HEK293T (cell line): ENCODE measurements at places on chromosomes 16 and 17.

DNA sequence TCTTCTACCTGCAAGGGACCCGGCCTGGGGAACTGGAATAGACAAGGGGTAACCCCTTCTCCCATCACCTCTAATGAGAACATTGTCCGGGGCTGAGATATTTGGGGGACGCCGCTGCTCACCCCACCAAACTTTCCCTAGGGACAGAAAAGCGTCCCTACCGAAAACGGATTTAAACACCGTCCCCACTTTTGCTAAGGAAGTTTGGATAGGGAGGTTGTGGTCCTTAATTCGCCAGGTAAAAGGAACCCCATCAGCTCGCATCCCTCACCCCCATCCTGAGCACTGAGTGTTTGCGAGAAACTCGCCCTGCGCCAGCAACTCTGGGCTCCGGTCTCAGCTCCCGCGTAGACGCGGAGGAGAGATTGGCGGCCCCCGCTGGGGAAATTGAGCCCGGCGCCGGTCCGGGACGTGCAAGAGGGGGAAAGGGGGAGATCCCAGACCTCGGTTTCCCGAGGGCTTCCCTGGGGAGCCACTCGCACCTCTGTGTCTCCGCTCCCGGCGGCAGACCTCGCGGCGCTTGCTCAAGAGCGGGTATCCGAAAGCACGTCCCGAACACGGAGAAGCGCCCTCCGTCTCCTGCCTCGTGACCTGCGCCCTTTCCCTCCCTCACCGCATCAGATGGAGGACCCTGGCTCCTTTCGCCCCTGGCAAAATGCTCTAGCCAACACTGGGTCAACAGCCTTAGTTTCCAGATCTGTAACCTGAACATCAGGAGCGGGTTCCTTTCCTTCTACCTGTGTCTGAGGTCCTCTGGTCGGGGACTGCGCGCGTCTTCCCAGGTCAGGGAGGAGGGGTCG is 3.1 kb upstream of the SOX9 start:
- DNase-seq: no peak

- no peak for DNase-seq
Observed at GRCh38 chr17:29593591-29594518, 923 bp downstream of the ANKRD13B start.

GRCh38 chr16:9556949-9557665 is 465.7 kb downstream of the HAPSTR1 start:
- DNase-seq: no peak

DNA sequence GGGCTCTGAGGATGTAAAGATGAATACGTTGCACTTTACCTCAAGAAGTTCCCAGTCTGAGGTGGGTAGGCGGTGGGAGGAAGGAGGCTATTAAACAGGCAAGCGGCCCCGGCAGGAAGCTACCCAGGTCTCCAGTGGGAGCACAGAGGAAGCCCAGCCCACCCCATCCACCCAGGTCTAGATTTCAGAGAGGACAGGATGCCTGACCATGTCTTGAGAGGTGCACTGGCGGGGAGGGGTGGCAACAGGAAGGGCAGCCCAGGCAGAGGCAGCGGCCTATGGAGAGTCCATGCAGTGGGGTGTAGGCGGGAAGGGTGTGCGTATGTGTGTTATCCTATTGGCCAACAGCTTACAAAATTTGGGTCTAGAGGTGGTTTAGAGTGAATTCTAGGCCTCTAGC is 13.9 kb downstream of the SARM1 start:
- no peak for DNase-seq

GRCh38 chr16:83701494-83701893 is 106.3 kb upstream of the HSBP1 start:
- peak; percentile 56 for DNase-seq

GRCh38 chr16:21100447-21100846 is 50.2 kb downstream of the DNAH3 start:
- DNase-seq: no peak

DNA sequence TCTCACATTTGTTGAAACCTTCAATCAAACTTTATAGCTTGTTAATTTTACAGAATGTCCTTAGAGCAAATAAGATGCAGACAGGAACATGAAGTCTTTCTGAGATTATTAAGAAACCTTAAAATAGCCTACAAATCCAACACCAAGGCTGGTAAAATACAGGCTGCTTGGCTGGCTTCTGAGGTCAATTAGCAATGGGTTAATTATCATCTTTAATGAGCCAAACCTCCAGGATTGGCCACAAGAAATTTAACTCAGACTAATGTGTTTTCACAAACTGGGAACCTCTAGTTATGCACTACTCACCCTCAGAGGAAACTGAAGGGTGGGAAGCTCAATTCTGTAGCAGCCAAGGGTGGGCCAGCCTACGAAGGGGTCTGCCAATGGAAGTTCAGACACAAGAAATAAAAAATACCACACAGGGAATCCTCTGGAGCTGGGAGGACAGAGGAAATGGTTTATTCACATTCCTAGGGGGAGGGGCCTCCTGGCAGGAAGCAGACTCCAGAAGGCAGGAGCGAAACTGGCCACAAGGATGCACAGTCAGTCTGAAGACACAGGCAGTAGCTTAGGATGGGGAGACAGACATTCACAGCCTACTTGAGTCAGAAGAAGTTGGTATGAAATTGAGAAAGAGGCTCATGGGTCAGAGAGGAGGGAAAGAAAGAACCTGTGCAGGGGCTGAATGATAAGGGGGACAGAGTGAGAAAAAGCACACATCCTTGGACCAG is 36.1 kb downstream of the HIC1 start:
- peak; percentile 58 for DNase-seq

DNA sequence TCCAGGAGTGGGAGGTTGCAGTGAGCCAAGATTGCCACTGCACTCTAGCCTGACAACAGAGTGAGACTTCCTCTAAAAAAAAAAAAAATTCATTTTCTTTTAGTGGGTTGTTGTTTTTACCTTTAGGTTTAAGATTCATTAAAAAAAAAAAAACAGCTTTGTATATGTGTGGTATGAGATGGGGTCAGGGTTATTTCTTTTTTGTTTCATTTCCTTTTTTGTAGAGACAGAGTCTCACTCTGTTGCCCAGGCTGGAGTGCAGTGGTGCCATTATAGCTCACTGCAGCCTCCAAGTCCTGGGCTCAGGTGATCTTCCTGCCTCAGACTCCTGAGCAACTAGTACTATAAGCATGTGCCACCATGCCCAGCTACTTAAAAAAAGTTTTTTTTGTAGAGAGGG is 47.0 kb downstream of the BCAS3 start:
- no peak for DNase-seq

GRCh38 chr17:31556969-31557645 is 165.6 kb downstream of the RAB11FIP4 start:
- DNase-seq: no peak

DNA sequence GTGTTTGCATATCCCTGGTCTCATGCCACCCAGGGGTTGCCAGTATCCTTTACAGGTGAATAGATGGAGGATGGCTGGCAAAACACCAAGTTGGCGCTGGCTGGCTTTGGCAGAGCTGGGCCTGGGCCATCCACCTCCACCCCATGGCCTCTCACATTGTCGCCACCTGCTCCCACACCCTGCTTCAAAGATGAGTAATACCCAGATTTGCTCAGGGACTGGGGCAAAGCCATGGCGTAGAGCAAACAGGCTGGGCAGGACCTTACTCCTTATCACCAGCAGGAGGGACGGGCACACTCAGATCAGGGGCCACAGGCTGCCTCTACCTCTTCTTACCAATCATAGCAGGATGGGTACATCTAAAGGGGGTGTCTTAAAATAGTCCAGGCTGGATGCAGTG is 24.3 kb downstream of the PLA2G10 start:
- no peak for DNase-seq

DNA sequence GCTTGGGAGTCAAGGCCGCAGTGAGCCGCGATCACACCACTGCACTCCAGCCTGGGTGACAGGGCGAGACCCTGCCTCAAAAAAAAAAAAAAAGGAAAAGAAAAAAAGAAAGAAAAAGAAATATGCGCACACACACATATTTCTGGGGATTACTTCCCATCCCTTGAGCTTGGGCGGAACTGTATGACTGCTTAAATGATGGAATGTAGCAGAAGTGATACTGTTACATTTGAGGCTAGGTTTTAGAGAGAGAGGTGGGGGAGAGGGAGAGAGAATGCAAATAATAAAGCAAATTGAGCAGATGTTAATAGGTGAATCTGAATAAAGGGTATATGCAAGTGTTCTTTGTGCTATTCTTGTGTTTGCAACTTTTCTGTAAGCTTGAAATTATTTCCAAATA is 12.0 kb upstream of the USP32 start:
- DNase-seq: no peak

- DNase-seq: no peak
Observed at GRCh38 chr16:19186408-19186807, 18.4 kb downstream of the SYT17 start.

- DNase-seq: peak; percentile 80
Observed at GRCh38 chr16:57045694-57046381, 46.5 kb upstream of the CPNE2 start.

DNA sequence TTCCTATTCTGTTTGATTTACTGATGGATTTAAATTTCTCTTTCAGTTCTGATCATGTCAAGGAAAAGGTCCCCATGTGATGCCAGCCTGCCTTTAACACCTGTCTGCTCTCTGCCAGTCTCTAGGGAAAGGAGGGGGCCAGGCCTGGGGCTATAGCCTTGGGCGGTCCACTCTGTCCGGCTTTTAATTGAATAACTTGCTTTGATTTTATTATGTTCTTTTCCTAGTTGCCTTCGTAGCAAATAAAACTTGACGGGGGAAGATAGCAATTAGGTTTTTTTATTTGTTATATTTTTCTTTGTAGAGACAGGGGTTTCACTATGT is 47.6 kb downstream of the ABAT start:
- no peak for DNase-seq

GRCh38 chr17:65531256-65532100 is 30.0 kb downstream of the AXIN2 start:
- peak; percentile 49 for DNase-seq

DNA sequence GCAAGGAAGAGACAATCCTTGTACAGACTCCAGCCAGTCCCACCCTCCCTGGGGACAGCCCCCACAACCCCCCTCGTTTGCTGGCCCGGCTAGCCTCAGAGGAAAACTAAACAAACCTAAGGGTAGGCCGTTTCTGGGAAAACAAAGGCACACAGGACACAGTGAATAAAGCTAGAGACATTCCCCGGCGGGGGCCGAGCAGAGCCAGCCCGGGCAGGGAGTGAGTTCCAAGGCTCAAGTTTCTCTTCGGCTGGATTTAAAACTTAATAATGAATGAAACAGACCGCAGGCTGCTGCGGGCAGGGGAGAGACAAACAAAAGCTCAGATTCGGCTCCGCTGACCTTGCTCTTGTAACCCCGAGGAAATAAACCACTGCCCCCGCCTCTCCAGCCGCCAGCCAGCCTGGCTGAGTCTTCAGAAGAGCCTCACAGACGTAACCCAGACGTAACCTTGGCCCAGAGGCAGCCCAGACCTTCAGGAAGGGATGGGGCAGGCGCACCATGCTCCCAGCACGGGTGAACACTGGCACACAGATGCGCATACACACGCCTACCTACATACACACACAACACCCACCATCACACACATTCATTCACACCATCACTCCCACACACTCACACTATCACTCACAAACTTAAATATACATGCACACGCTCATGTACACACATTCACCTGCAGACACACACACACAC is 216.0 kb downstream of the ZNF423 start:
- DNase-seq: peak; percentile 16

- no peak for DNase-seq
Observed at GRCh38 chr17:76688165-76688622, 22.6 kb downstream of the MXRA7 start.

- no peak for DNase-seq
Observed at GRCh38 chr16:75298267-75298666, 46.8 kb upstream of the BCAR1 start.

GRCh38 chr16:79253100-79253631 is 347.4 kb downstream of the MAF start:
- no peak for DNase-seq

DNA sequence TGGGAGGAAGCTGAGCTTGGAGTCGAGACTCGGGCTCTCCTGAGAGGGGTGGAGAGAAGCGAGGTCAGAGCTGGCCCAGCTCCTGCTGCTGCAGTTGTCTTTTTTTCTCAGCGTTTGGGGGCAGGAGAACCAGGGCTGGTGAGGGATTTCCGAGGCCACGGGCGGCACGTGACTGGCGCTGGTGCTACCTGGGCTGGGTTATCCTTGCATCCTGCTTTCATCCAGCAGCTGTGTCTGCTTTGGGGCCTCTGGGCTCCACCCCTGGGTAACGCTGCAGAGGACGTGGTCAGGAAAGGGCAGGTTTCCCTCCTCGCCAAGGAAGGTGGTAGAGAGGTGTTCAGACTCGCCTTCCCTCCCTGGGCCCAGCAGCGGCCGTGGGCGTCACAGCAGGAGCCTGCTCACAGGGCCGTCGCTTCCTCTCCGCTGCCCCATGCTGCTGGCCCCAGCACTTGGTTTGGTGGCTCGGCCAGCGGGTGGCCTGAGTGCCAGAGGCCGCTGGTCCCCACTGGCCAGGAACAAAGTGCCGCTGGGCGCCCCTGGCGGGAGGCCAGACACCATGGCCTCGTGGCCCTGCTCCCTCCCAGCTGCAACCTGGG is 22.5 kb downstream of the GSE1 start:
- DNase-seq: no peak

DNA sequence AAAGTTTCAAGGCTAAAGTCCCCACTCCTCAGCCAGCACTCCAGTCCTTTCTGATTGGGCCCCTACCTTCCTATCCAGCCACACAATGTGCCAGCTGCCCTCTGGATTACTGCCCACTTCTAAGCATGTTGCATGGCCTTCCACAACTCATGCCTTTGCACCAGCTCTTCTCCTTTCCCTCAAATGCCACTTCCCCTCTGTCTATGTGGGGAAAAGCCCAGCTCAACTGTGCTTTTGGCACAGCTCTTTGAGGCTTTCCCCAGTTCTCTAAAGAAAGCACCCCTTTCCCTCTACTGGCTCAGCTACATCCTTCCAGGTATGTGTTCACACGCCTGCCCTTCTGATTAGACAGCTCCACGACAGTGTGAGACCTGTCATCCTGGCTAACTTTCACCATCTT is 18.5 kb downstream of the GTF3C1 start:
- DNase-seq: no peak

DNA sequence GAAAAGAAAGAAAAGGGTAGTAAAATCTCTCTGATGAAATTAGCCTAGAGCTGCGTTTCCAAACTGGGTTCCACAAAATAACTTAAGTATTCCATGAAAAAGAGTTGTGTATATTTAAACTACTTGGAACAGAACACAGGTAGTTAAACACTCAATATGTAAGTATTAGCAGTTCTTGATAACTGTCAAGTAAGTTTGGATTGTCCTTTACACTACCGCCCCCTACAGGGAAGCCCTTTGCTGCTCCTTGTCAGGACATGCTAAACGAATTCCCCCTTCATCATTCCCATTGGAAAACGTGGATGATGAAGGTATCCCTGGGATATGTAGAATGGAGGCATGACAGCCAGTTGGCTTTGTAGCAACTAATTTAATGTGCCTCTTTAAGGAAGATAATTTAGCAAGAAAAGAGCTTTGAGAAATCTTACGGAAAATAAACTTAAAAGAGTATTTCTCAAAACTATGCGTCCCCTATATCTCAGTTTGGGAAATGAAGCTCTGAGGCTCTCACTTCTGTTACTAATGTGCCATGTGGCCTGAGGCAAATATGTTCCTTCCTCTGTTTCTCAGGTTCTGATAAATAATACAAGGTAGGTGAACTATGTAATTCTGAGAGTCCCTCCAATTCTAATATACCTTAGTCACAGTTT is 18.8 kb downstream of the NCBP3 start:
- DNase-seq: peak; percentile 59

- no peak for DNase-seq
Observed at GRCh38 chr16:58634265-58634802, 4.7 kb upstream of the CNOT1 start.
